Mammary epithelial cell (primary cell): ENCODE measurements at places on chromosomes 7 and 10. TPM values are rescaled to one million over a fixed set of nuclear protein-coding genes. Genes with fewer than 3 reads are reported as not detected.

The URGCP gene
- 39.4 and 40.5 TPM in 2 replicates for total RNA-seq

The TCAF2 gene
- 0.33 TPM for total RNA-seq

The SLC18A3 gene
- total RNA-seq, result not detected

The LRRC17 gene
- total RNA-seq, result not detected

The ZCCHC24 gene
- total RNA-seq, result 7.3 TPM

The OR9A4 gene
- 0.17 TPM for total RNA-seq
